Left renal cortex interstitium (tissue), 4 donors: ENCODE measurements at places on chromosomes 1 and 21.

DNA sequence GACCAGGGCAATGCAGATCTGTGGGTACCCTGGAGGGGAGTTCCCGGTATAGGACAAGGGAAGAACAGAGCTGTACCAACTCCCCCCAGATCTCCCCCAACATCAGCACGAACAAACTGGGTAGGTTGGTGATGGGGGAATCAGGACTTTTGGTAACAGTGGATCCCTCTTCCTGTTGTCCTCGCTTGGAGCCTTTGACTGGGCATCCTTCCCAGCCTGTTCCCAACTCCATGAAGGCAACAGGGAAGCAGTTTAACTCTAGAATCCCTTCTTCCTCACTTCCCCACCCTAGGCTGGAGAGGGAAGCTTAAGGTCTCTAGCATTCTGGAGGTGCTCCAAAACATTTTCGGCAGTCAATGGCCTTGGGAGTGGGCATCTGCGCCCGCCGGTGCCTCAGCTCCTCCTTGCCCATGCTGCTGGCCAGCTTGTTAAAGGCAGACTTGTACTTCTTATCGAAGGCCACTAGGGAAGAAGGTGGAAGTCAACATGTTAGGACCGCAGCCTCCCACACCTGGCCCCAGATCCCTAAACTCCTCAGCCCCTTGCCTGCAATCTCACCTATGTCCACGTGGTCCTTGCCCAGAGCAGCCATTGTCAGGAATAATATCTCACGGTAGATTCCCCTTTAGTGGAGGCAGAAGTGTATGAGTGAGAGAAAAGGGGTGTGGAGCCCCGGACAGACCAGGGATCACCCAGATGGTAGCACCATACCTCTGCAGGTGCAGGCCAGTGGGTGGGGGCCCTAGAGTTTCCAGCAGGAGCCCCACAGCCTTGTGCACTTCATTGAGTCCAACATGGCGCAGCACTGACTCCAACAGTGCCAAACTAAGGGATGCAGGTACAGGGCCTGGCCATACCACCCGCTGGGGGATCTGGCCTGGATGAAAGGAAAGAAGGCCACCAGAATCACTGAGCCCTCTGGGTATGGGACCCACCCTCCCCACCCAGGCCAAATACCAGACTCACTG, 7.5 kb upstream of the GATAD2B start:
- DNase-seq = no peak

DNA sequence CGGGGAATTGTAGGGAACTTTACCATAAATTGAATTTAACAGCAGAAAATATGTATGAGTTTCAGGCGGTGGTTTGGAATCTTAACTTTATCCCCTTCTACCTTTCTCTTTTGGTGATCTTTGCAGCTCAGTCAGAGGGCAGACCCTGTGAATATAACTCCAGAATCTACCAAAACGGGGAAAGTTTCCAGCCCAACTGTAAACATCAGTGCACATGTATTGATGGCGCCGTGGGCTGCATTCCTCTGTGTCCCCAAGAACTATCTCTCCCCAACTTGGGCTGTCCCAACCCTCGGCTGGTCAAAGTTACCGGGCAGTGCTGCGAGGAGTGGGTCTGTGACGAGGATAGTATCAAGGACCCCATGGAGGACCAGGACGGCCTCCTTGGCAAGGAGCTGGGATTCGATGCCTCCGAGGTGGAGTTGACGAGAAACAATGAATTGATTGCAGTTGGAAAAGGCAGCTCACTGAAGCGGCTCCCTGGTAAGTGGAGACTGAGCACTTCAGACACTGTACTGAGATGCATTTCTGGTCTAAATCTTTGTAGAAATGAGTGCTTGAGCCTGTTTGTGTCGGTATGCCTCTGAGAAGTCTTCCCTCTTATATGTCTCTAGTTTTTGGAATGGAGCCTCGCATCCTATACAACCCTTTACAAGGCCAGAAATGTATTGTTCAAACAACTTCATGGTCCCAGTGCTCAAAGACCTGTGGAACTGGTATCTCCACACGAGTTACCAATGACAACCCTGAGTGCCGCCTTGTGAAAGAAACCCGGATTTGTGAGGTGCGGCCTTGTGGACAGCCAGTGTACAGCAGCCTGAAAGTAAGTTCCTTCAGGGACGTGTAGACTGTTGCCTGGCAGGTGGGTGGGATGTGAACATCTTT, 1.5 kb downstream of the CCN1 start:
- DNase-seq = no peak

GRCh38 chr1:16155537-16156410, at the start of gene EPHA2:
Gene EPHA2 (minus strand): TSS chr1:16156069. CDS start chr1:16155932, 137 bp downstream.
- DNase-seq = no peak

DNA sequence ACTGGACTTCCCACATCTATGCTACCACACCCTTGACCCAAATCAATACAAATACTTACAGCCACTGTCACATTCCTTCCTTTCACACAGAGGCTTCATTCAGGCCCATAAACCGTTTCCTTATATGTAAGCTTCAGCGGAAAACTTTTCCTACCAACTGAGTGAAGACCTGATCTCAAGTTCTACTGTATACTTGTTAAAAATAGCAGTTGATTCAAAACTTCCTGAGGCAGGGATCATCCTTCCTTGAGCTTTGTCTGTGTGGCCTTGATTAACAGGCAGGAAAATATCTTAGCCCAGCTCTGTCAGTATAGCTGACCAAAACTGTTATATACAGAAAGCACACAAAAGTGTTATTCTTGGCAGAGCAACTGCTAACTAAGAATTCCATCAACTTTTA, 42.7 kb downstream of the DENND2C start:
- no peak for DNase-seq

- no peak for DNase-seq
These were observed 329.2 kb downstream of the TGFB2 start for GRCh38 chr1:218674280-218674773.

- no peak for DNase-seq
These were observed 82.4 kb downstream of the COL11A1 start for GRCh38 chr1:103025858-103026409.
